Fibroblast of villous mesenchyme (primary cell): ENCODE measurements at places on chromosomes 7 and 10. TPM values are rescaled to one million over a fixed set of nuclear protein-coding genes. Genes with fewer than 3 reads are reported as not detected.

The CRHR2 gene
- total RNA-seq, result not detected in 2 replicates

The ZPBP gene
- not detected in 2 replicates for total RNA-seq

DNA sequence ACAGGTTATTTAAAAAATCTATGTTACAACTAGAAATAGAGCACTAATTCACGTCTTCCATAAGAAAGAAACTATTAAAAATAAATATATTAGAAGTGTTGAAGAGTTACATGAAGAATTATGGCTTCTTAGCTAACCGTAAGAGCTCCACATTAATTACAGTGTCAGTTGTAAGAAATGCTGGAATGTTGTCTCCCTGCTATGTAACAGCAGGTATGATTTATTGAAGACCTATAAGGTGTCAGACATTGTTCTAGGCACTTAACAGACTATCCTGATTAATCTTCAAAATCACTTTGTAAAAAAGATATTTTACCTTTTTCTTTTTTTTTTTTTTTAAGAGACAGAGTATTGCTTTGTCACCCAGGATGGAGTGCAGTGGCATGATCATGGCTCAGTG is 75.8 kb upstream of the NEBL start:
- no peak for DNase-seq

- DNase-seq, result peak; percentile 46
These were observed 127.4 kb upstream of the AGR3 start for GRCh38 chr7:17009007-17009719.

GRCh38 chr10:78190051-78190825 is 156.6 kb downstream of the RPS24 start:
- DNase-seq, result no peak

DNA sequence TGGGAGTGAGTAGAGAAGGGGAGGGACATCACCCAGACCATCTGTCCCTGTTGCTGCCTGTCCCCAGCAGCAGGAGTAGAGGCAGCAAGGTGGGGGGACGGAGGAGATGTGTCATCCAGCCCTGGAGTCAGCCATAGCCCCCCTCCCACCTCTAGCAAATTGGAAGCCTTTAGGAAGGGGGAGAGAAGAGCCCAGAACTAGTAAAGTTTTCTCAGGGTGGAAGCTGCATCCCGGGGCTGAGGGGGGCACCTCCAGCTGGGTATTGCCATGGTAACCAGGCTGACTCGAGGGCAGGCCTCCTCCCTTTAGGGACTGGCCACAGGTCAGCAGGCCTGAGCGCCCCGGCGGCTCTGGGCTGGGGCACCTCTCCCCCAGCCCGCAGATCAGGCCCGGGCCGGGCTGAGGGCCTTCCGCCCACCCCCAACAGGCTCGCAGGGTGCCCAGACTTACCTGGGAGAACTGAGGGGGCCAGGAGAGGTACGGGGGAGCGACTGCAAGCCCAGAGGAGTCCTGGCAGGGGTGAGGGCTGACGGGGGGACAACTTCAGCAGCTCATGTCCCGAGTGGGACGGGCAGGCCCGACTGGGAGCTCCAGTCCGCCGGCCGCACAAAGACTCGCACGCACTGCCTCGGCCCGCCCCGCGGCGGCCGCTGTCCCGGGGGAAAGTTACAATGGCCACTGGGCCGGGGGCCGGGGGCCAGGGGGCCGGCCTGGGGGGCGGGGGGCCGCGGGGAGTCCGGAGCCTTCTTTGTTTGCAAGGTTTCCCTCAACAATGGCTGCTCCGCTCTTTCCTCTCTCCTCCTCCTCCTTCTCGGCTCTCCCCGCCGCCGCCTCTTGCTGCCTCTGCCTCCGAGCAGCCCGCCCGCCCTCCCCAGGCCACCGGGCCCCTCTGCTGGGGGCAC is 6.0 kb downstream of the LDB1 start:
- DNase-seq, result no peak

- no peak for DNase-seq
These were observed 12.7 kb downstream of the IKZF1 start for GRCh38 chr7:50317221-50317678.

DNA sequence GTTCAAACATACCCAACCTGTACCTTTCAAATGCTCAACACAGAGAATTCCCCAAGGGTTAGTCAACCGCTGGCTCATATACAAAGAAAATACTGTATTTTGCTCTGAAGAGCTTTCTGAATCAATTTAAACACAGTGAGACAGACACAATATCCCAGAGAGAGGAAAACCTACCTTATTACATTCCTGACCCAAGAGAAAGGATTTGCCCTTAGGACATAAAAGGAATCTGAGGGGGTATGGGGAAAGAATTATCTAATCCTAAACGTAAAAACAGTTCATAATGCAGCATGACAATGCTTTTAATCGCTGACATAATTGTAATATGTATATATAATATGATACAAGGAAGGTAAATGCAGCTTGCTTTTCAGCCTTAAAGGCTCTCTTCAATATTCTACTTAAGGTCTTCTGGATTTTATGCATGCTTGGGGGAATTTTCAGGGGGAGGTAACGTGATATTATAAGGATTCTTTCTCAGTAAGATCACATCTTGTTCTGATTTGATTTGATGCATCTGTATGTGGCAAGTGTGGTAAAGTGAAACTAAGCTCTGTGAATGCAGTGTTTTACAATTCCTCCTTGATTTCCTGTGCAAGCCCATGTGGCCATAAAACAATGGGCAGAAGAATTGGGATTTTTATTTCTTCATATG is 240.5 kb downstream of the GLI3 start:
- DNase-seq, result peak; percentile 70

DNA sequence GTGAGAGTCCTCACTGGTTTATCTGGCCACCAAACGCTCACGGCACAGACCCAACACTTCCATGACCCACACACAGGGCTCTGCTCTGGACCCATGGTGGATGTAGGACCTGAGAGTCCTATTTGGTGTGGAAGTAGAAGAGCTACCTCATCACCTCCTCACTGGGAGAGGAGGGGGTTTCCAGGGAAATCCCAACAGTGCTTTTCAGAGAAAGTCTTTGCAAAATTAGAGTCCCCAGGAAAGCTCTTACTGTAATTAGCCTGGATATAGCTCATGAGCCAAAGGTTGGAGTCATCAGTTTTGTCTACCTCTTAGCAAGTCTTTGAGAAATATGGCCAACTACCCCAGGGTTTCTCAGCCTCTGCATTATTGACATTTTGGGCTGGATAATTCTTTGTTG is 34.7 kb upstream of the TARP start:
- no peak for DNase-seq

The LRRC17 gene
- total RNA-seq, result 39.9 and 70.0 TPM in 2 replicates

GRCh38 chr10:70833601-70834000 is 17.9 kb downstream of the SGPL1 start:
- no peak for DNase-seq

The PNLIPRP2 gene
- not detected in 2 replicates for total RNA-seq

DNA sequence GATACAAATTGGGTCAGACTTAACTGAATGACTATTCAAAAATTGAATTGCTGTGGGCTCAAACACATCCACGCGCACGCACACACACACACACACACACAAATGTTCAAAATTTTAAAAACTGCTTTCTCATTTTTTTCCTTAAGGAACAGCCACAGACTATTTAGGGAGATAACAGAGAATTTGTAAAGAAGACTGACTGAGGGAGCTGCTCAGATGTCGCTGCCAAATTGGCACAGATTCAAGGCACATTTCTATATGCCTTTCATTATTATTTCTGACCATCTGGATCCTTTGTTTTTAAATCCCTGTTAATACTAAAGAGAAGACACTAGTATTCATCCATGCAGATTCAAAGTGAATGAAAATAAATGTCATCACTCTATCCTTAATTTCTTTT is 154.8 kb downstream of the DGKB start:
- DNase-seq, result no peak

The HOXA1 gene
- total RNA-seq, result 0.32 and 0.43 TPM in 2 replicates

The FAM3C gene
- total RNA-seq, result 18.7 and 35.8 TPM in 2 replicates

The LOXL4 gene
- 67.8 and 68.3 TPM in 2 replicates for total RNA-seq

The FAM25C gene
- not detected in 2 replicates for total RNA-seq

- no peak for DNase-seq
These were observed 8.2 kb downstream of the BLNK start for GRCh38 chr10:96263176-96263575.

The TACR2 gene
- total RNA-seq, result under 0.01 TPM in 1 of 2 replicates, not detected in the other

DNA sequence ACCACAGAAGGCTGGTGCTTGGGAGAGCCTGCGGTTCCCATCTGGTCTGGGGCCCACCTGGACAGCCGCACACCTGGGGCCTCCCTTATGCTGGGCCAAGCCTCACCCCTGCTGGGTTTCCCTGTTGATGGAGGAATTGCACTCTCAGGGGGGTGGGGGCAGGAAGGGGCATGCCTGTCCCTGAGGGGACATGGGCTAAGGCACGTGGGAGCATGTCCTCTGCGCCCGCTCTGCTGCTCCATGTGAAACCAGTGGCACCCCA is 43.4 kb downstream of the OAT start:
- DNase-seq, result no peak

DNA sequence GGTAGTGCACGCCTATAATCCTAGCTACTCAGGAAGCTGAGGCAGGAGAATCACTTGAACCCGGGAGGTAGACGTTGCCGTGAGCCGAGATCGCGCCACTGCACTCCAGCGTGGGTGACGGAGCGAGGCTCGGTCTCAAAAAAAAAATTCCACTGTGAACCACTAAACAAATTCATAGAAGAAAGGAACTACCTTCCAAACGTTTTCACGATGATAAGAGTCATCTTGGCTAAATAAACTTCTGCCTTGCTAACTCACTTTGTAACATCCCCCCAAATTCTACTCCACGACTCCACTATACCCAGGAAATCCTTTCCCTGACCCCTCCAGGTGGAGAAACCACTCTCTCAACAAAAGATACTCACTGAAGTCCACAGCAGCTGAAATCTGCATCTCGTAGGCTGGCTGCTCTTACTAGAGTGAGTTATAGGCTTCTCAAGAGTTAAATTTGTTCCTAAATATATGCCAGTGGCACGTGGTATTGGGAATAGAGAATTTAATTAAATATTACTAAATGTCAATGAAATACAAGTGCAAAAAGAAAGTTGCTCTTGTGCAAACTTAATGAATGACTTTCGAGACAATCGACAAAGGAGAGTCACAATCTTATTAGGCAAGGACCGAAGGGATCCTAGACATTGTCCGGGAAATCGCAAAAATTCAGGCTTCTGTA is 1.6 kb upstream of the GTF2I start:
- no peak for DNase-seq

The FFAR4 gene
- total RNA-seq, result not detected in 2 replicates

GRCh38 chr10:34373211-34373610 is 441.9 kb downstream of the PARD3 start:
- DNase-seq, result no peak

DNA sequence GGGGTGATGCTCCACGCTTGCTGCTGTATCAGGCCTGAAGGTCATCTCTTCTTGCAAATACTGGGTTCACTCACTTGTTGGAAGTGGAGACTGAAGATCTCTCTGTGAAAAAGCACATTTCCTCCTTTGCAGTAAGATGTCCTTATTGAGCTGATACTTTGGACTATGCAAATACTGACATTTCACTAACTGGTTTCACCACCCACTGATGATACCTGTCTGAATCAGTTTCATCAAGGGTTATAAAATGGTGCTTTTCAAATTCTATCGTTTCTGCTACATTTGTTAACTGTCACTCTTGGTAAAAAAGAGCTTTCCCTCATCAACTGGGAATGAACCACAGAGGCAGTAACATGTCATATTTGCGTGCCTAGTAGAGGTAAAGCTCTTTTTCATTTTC is 35.5 kb downstream of the RAB19 start:
- no peak for DNase-seq

- DNase-seq, result no peak
These were observed 5.0 kb upstream of the ATP6V0E2 start for GRCh38 chr7:149868623-149869290.

- peak; percentile 91 for DNase-seq
These were observed 4.6 kb upstream of the TSPAN15 start for GRCh38 chr10:69446650-69447151.

GRCh38 chr10:37976091-37976879 is at the start of gene ZNF25:
Gene ZNF25, minus strand, starts transcription at chr10:37976647. Its CDS starts 4,925 bp downstream, at chr10:37971722.
- DNase-seq, result peak; percentile 99

- peak; percentile 3 for DNase-seq
These were observed 278.6 kb upstream of the HABP2 start for GRCh38 chr10:113274176-113274829.

The SNCG gene
- 3.5 and 4.8 TPM in 2 replicates for total RNA-seq

DNA sequence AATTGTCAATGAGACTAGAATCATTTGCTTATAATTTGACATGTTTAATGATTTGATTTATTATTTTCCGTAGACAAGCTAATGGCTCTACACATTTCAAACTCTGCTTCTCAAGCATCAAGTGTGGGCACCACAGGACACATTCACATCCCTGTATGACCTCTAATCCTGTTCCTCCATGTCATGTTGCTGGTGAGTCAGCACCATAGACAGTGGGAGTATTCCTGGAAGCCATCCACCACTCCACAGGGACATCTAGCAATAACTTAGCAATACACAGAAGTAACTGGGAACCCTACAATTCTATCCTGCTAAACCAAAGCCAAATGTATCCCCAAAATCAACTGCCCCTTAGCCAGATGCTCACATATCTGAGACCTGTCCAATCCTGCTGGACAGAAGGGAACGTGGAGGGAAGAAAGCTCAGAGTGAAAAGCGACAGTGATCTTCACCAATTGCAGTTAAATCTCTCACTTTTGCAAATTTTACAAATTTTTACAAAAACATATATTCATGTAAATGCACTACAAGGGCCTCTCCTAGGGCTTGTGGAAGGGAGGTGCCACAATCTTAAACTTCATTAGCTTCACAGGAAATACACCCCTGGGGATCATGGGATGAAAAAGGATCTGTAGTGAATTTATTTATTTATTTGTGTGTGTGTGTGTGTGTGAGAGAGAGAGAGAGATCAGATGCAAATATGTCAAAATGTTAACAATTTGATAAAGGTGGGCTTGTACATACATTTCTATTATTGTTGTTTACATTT is 126.5 kb downstream of the GFRA1 start:
- DNase-seq, result no peak

The NEUROD6 gene
- total RNA-seq, result not detected in 2 replicates

The KCND2 gene
- 16.1 and 17.3 TPM in 2 replicates for total RNA-seq

DNA sequence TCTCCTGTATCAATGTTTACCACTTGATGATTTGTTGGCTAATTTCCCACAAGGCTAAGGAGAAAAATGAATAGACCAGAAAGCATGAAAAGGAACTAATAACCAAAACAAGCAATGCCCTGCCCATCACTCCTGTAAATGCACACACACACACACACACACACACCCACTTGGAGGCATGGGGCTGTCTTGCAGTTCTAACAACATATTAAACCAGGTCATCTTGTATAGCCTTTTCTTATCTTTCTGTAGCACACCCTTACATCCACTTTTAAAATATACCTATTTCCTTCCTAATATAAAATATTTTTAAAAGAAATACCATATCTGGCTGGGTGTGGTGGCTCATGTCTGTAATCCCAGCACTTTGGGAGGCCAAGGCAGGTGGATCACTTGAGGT is 105.3 kb downstream of the CTTNBP2 start:
- no peak for DNase-seq

The ICA1 gene
- total RNA-seq, result 1.9 and 4.3 TPM in 2 replicates

The MUC12 gene
- under 0.01 TPM in 1 of 2 replicates, not detected in the other for total RNA-seq

The WEE2 gene
- 0.32 TPM in 1 of 2 replicates, not detected in the other for total RNA-seq

- DNase-seq, result peak; percentile 79
These were observed 41.2 kb downstream of the TNS3 start for GRCh38 chr7:47540387-47541350.
